ENCODE measurements at places on chromosomes 3 and 15.

DNA sequence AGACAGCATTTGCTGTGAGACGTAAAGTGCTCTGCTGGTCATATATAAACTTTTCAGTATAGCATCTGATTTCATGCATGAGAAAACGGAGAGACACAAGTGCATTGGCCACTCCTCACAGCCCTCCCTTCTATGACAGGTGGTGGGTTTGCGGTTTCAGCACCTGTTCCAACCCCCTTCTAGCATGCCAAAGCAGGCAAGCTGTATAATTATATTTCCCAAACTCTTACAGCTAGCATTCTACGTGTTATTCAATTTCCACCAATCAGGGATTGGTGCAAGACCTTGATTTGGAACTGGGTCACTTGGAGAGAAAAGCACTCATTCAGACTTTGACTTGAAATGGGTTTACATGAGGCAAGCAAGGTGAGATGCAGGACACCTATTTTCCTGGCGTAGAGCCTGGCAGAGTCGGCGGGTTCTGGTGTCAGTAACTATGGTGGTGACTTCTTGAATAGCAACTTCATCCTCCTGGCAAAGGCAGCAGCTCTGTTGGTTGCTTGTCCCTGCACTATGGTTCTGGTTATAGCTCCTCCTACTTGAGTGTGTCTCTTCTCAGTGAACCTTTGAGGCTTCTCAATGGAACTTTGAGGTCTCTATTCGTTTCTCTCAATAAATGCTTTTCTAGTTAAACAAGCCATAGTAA lies 356.5 kb downstream of the TBL1XR1 start:
- no peak for DNase-seq

DNA sequence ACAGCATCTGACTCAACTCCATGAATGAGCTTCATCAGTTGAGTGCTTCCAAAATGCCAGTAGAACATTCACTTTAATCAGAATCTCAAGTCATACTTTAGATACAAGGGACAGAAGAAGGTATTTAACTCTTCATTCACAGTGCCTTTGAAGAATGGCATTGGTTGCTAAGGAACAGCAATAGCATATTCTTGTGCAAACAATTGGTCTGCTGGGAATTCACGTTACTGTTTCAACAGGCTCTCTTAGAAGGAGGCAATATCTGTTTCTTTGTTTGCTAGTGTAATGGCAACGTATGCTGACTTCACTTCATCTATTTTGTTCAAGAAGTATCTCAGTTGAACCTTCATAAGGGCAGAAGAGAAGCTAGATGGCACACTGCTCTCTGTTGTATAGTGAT lies 113.9 kb downstream of the TMEM108 start:
- DNase-seq: no peak

GRCh38 chr15:58038426-58039078 lies 27.0 kb downstream of the ALDH1A2 start:
- DNase-seq: no peak

DNA sequence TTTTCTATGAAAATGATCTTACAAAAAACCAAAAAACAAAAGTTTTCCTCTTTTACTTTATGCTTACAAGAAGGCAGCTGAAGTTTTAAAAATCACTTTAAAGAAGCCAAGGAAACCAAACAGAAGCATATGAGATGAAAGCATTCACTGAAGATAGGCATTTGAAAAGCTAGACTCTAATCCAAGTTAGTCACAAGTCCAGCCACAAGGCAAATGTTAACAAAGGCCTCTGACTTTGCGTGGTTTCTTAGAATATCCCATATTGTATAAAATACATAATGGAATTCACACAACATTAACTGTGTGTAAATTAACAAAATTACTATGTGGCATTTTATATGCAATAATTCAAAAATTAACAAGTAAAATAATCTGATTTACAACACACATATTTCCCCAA lies 17.7 kb downstream of the MRPL3 start:
- no peak for DNase-seq

GRCh38 chr15:59174835-59175831 lies 31.5 kb upstream of the LDHAL6B start:
- DNase-seq: no peak

DNA sequence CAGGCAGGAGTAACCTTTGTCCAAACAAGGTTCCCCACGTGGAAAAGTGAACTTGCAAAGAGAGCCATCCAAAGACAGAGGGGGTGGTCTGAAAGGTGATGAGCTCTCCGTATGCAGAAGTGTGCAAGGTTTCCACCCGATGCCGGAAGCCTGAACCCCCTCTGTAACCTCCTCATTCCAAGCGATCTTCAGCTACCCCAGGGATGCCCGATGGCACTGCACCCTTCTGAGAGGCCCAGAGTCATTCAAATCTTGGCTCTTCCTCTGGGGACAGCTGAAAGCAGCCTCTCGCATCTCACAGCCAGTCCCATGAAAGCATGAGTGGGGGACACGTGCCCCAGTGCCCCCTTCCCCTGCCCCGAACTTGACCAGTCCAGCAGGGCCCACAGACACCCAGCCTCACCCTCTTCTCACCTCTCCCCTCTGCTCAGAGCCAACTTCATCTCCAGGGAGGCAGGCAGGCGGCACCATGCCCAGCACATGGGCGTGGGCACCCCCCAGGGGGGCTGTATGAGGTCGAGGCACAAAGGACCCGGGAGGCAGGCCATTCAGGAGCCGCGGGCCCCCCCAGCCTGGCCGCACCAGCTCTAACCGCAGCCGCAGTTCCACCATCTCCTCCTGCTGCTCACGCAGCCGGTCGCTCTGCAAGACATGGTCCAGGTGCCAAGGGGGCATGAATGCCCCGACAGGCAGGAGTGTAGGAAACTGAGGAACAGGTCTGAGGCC lies 8.7 kb downstream of the KIF7 start:
- DNase-seq: no peak

DNA sequence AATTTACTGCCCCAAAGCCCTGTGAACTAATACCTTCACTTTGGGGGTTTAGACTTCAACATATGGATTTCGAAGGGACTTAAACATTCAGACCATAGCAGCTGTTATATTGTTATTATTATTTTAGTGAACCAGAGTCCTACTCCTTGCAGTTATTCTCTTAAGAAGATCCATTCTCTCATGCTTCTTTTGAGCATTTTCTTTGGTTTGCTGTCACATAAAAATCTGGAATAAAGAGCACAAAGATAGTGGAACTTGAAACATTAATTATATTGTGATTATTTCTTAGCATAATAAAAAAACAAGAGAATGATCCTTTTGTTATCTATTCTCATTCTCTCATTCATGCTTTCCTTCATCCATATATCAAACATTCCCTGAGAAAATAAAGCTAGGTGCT lies 166.4 kb upstream of the GBE1 start:
- no peak for DNase-seq

GRCh38 chr3:69536306-69537020 lies 150.6 kb upstream of the FRMD4B start:
- no peak for DNase-seq

DNA sequence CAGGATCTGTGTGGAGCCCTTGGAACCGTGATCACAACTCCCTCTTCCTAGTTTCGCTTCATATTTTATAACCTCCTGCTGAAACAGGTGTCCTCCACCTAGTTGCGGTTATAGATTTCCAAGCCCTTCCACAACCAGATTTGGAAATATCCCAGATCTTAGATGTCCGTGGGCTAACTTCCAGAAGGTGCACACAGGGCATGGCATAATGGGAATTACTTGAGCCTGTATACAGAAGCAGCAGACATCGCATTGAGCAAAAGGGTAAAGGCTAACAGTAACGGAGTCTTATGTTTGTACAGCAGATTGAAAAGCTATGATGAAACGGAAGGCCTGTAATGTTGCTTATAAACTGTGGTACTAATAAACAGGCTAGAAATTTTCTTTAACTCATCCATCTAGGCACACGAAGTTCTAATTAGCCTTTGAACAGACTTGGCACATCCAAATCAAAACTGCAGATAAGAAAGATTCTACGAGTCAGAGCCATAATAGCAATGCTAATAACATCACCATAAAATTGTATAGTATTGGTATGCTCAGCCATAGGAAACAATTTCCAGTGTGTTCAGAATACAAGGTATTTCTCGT lies 1.2 kb upstream of the USF3 start:
- no peak for DNase-seq

DNA sequence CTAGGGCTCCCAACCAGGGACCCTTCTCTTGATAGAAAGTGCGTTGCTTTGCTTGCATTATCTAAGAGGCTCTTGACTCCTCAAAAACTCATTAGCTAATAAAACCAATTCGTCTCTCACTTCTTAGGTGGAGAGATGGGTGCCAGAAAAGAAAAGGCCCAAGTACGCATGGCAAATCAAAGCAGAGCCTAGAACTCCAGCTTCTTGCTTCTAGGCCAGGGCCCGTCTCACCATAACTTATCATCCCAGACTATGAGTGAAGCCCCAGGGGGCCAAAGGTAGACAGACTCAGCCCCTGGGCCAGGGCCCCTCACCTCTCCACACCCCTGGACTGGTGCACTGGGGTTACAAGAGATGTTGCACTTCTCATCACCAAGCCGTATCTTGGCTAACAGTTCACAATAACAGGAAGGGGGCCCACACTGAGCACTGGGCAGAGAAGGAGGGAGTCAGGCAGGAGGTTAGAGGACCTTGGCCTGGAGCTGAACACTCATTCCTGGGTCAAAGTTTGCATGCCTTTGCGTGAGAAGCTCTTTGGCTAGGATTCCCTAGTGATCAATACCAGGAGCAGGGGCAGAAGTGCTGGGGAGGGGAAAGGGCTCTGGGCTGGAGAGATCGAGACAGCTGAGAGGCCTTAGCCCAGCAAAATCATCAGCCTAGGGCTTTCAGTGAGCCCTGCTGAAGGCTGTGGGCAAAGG lies 5.4 kb upstream of the CYP1A1 start:
- no peak for DNase-seq

GRCh38 chr3:143970773-143971358 lies 757 bp upstream of the DIPK2A start:
- DNase-seq: peak; percentile 27

GRCh38 chr3:50288387-50289007 lies 3.7 kb downstream of the IFRD2 start:
- DNase-seq: no peak

- no peak for DNase-seq
These were observed 211.0 kb downstream of the GBE1 start for GRCh38 chr3:81550415-81550814.

DNA sequence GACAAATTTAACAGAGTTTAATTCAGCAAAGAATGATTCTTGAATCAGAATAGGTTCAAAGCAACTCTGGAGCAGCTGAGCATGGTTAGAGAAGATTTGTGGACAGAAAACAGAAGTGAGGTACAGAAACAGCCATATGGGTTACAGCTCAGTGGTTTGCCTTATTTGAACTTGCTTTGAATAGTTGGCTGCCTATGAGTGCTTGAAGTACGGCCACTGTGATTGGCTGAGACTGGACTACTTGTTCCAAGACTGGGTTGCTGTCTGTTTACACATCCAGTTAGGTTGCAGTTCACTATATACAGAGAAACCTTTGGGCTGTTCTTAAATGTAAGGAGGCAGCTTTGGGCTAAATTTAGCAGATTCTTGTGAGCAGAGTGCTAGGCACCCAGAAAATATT lies 79.4 kb upstream of the CADPS start:
- no peak for DNase-seq

GRCh38 chr15:67186688-67187087 lies 67.8 kb downstream of the AAGAB start:
- DNase-seq: no peak

GRCh38 chr15:46685096-46685495 lies 1032.2 kb upstream of the SEMA6D start:
- no peak for DNase-seq

DNA sequence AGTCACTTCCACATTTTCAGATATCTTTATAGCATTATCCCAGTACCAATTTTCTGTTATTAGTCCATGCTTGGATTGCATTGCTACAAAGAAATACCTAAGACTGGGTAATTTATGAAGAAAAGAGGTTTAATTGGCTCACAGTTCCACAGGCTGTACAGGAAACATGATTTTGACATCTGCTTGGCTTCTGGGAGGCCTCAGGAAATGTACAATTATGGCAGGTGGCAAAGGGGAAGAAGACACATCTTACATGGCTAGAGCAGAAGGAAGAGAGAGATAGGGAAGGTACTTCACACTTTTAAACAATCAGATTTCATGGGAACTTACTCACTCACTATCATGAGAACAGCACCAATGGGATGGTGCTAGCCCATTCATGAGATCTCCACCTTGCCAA lies 172.3 kb upstream of the GPR149 start:
- DNase-seq: no peak

DNA sequence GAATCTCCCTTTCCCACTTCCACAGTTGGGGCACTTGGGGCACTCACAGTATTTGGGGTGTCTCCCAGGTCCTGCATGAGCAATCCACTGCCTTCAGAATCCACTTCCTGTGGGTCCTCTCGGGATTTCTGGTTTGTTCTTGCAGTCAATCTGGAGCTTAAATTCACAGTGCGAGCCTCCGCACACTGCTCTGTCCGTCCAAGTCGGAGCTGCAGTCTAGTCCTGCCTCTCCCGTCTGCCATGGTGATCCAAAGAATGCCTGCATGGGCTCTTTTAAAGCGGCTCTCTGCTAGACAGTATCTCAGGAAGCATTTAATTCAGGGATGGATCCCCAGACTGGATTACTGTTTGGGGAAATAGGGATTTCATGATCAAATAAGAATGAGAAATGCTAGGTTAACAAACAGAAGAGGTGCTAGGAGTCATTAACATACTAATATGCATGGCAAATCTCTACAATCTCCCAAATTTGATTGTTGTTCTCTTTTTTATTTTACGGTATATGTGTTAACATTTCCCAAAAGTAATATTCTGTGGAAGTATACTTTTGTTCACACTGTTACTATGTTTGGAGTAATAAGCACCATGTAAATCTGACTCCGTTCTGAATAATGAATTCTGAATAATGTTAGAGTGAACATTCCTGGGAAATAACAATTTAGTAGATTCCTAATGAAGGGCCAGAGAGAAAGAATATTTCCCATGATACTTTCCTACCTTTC lies 142.5 kb downstream of the HCN4 start:
- no peak for DNase-seq

DNA sequence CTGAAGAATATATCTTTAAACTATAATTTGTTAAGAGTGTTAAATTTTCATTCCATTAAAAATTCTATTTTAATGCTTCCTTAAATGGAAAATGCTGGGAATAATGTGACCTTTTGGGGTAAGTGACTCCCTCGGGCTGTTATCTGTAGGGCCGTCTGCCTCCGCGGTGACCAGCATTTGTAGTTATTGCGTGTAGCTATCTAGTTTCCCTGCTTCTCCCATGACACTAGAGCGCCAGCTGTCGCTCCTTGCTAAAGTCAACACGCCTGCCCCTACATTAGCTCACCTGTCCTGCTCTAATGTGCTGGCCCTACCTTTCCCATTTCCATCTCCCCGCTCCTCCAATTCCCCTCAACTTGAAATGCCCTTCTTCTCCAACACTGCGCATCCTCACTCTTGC lies 12.4 kb upstream of the CHRM5 start:
- DNase-seq: no peak

GRCh38 chr15:29740692-29741311 lies 81.5 kb downstream of the TJP1 start:
- no peak for DNase-seq
